ENCODE measurements at places on chromosomes 5 and 9.
A peak's percentile ranks its signal among the peaks of the same experiment; 100 is the strongest.

GRCh38 chr9:101268426-101268825 lies 116.4 kb downstream of the BAAT start:
- DNase-seq, result no peak

GRCh38 chr9:137804908-137805630 lies 72.5 kb upstream of the CACNA1B start:
- peak; percentile 15 for DNase-seq

DNA sequence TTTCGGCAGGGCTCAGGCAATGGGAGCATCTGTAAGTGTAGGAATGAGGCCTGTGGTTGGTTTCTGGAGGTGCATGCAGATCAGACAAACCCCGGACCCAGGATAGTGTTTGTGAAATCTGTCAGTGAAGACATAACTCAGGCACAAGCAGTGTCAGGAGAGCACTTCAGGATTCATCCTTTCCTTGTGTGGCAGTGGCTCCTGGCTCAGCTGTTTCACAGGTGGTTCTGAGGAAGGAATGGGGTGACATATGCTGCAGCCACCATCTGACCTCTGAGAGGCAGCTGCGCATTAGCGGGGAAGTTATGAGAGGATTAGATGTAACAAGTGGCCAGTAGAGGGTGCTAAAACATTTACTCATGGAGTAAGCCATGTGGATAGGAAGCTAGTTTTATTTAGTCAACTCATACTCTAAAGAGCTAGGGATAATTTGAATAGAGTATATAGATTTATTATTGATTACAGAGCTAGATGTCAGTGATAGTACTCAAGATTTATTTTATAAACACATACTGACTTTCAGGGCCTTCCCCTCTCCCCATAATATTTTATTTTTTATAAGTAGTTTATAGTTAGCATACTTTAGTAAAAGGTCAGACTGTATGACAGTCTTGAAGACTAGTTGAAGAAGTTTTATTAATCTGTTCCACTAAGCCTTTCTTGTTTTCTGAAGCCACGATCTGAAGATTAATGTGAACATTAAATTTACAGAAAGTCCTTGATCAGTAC lies 28.4 kb downstream of the NNT start:
- peak; percentile 3 for DNase-seq

GRCh38 chr5:54616031-54616430 lies 98.5 kb downstream of the SNX18 start:
- DNase-seq, result no peak

Data from activated T-cell treated with anti-CD3 and anti-CD28 coated beads for 48 hours (primary cell).